ENCODE measurements at places on chromosomes 4 and X. TPM values are rescaled to one million over a fixed set of nuclear protein-coding genes. Genes with fewer than 3 reads are reported as not detected.

DNA sequence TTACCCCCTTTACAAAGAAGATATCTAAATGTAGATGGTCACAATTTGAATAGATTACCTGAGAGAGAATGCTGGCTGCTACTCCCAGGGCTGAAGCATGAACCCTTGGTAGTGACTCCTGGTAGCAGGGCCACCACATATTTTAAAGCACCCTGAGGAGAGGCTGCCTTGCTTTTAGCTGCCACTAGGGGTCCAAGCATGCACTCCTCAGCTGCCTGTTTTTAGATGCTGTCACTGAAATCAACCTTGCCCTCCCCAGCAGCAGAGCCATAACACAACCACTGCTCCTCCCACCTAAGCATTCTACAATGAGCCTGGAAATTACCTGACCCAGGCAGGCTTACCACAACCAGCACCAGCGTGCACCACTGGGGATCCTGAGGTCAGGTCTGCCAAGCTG is 850.9 kb downstream of the FAM133A start:
- DNase-seq: no peak

DNA sequence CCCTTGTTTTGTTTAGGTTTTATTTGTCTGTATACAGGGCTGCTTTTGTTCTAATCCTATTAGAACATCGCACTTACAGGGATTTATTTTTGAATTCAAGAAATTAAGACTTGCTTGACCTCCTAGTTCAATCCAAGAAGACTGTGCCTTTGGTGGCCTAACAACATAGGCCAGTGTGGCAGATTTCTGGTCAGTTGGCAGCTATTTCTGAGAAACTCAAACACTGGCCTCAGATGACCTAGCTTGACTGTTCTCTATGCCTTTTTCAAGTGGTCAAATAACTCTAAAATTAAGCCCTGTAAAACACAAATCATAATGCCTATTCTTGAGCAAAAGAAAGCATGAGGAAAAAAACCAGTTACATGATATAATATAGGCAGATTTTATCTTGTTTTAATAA is 89.3 kb upstream of the GPR34 start:
- DNase-seq: no peak

DNA sequence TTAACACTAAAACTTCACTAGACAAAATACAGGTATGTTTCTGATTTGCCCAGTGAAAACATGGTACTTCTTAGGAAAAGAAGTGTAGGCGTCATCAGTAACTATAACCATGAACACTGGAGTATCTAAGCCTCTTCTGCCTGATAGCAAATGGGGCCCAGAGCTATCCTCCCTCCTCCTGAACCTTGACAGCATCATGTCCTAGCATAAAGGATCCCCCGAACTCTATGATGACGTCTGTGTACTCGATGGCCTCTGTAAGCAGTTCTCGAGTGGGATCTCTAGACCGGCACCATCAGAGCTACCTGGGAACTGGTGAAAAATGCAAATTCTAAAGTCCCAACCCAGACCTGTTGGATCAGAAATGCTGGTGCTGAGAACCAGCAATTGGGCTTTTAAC is 36.3 kb upstream of the MTNR1A start:
- DNase-seq: no peak

Gene TNIP3
- 0.51 TPM for polyA plus RNA-seq

DNA sequence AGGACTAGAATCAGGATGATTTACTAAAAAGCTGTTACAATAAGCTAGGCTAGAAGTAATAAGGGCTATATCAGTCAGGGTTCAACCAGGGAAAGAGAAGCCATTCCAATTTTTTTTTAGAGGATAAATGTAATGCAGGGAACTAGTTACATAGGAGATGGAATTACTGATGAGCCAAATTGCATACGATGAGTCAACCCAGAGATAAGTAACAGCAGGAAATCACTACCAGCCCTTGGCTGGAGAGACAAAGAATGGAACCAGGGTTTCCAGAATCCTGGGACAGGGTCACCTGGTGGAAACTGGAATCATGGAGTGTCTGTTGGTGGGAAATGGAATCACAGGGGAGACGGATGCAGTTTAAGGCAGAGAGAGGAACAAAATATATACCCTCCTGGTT is 13.1 kb upstream of the MAGEA4 start:
- DNase-seq: no peak

Gene PPP1R2C
- not detected for polyA plus RNA-seq

DNA sequence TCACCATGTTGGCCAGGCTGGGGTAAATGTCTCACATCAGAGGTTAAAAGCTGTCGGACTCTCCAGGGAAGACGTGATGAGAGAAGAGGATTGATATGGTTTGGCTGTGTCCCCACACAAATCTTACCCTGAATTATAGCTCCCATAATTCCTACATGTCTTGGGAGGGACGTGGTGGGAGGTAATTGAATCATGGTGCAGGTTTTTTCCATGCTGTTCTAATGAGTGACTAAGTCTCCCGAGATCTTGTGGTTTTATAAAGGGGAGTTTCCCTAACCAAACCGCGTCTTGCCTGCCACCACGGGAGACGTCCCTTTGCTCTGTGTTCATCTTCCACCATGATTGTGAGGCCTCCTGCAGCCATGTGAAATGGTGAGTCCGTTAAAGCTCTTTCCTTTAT is 64.4 kb downstream of the ASMT start:
- no peak for DNase-seq

- no peak for DNase-seq
These were observed 12.7 kb upstream of the PAQR3 start for GRCh38 chr4:78951862-78952472.

DNA sequence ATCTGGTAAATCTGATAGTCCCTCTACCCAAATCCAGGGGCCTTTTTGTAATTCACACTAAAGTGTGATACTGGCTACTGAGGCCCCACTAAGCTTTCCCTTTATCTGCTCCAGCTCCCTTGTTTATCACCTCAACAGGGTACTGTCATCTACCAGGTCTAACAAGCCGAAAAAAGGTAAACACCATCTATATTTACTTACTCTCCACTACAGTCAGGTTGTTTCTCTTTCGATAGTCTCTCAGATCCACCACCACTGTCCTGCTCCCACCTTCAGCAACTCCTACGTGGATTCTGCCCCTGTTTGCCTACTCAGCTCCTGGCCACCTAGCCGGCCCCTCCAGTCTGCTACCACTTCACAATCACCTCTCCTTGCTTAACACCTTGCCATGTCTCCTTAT is 3.3 kb downstream of the ITIH6 start:
- no peak for DNase-seq

- no peak for DNase-seq
These were observed 26.3 kb downstream of the PDHA1 start for GRCh38 chrX:19370061-19370460.

GRCh38 chr4:87060957-87061356 is 126.1 kb downstream of the AFF1 start:
- DNase-seq: peak; percentile 44

DNA sequence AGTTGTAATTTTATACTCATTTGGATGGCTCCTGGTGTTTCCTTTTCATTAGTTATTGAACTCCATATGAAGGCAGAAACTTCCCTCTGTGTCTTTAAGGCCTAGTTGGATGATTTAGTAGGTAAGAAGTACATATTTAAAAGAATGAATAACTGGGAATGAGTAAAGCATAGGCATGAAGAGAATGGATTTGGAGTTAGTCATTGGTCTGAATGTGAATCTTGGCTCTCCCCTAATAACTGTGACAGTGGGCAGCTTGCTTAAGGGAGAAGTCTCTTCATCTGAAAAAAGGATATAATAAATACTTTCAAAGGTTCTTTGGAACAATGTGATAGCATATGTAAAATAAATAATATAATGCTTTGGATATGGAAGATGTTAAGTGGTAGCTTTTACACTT is 13.2 kb downstream of the SNX25 start:
- no peak for DNase-seq

Gene USP27X
- polyA plus RNA-seq: 4.3 TPM

Gene BEND2
- polyA plus RNA-seq: not detected

Data from AG04450 (cell line).